ENCODE measurements at places on chromosomes 4 and X. TPM values are rescaled to one million over a fixed set of nuclear protein-coding genes. Genes with fewer than 3 reads are reported as not detected.

DNA sequence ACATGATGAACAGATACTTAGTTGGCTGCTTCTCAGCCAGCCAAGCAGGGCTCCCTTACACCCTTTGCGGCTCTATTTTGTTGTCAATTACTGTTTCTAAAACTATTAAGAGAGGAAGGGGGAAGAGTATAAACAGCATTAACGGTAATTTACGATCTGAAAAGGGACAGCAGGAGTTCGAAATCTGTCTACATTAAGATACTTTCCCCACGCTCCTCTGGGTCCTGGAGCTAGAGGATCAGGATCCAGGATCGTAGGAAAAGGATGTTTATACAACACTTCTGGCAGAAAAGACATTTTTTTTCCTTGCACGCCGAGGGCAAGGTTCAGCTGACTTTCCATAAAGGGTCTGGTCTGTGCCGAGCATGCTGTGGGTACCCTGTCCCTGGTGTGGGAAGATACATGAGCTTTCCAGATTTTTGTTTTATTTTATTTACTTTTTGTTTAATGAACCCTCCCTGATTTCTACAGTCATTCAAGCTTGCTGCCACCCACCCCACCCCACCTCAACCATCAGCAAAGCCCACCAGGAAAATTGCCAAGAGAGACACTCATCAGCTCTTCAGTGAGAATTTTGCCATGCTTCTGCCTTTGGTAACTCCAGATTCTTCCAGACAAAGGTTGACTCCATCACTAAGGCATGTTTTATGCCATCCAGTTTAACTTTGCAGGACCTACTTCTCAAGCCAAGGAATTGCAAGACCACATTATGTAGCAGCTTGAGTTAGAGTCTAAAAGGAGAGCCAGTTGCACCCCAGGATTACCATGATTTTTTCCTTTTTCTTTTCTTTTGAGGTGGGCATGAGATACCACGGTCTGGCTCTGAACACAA, 188.1 kb downstream of the QDPR start:
- no peaks in the 10 kb centered on the region for H3K36me3 ChIP-seq
- H3K4me3 ChIP-seq, result peak overlapping the region; percentile 74

GRCh38 chrX:9942086-9942485, 25.1 kb upstream of the CLDN34 start:
- H3K4me1 ChIP-seq, result peaks cover 29% of the 10 kb centered on the region
- DNase-seq, result peak; percentile 81
- H3K4me3 ChIP-seq, result peak overlapping the region; percentile 39
- H3K36me3 ChIP-seq, result peaks cover 2% of the 10 kb centered on the region
- peaks cover 19% of the 10 kb centered on the region for H3K27me3 ChIP-seq
- peak overlapping the region; percentile 86 for H3K27ac ChIP-seq

DNA sequence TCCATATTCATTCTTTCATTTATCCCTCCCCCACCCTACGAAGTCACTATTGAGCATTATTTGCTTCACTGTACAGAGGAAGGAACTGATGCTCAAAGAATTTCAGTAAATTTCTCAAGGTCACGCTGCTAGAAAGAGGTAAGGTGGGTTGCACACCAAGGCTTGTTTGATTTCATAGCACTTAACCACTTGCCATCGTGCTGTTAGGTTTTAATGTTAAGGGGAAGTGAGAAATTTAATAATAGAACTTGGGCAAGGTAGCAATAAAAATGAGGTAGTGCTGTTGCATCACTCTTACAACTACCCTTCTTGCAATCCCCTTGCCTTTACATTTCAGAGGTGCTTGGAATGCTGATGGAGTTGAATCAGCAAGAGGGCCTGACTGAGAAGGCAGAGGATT, 343.1 kb downstream of the MID1IP1 start:
- no peaks in the 10 kb centered on the region for H3K36me3 ChIP-seq
- DNase-seq, result no peak
- no peak overlapping the region for H3K4me3 ChIP-seq
- no peaks in the 10 kb centered on the region for H3K4me1 ChIP-seq
- H3K27ac ChIP-seq, result no peak overlapping the region

DNA sequence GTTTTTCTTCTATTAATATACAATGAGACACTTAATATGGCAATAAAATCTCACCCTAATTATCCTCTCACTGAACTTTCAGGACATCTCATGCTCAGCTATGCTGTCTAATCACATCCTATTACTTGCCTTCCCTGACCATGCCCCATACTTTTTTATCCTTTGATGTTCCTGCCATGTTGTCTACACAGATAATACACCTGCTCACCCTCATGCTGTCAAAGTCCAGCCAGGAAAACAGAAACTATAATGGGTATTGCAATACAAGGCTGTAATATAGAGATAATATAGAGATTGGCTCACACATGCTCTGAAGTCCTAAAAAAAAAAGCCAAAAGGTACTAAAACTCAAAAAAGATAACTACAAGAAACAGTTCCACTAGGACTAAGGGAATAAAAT, 305.4 kb downstream of the PRDM5 start:
- H3K27me3 ChIP-seq, result peaks cover 13% of the 10 kb centered on the region
- no peak overlapping the region for H3K27ac ChIP-seq
- DNase-seq, result no peak
- no peaks in the 10 kb centered on the region for H3K4me1 ChIP-seq

- H3K4me1 ChIP-seq, result no peaks in the 10 kb centered on the region
- no peaks in the 10 kb centered on the region for H3K27me3 ChIP-seq
- H3K27ac ChIP-seq, result no peak overlapping the region
- H3K36me3 ChIP-seq, result peaks cover 3% of the 10 kb centered on the region
Observed at GRCh38 chr4:186939766-186940165, 216.1 kb upstream of the FAT1 start.

PCDH18 gene
- total RNA-seq, result not detected

GABRB1 gene
- total RNA-seq, result not detected

GPR173 gene
- 0.31 TPM for total RNA-seq

MAPK10 gene
- 0.49 TPM for total RNA-seq

CSAG2 gene
- total RNA-seq, result not detected

ZNF827 gene
- total RNA-seq, result 26.0 TPM
